AG20443 (cell line): ENCODE measurements at places on chromosomes 12 and 14.
A peak's percentile ranks its signal among the peaks of the same experiment; 100 is the strongest.

GRCh38 chr14:64554556-64554955 is 4.8 kb downstream of the PPP1R36 start:
- DNase-seq: no peak

GRCh38 chr12:105814283-105814682 is 324.5 kb downstream of the NUAK1 start:
- no peak for DNase-seq

DNA sequence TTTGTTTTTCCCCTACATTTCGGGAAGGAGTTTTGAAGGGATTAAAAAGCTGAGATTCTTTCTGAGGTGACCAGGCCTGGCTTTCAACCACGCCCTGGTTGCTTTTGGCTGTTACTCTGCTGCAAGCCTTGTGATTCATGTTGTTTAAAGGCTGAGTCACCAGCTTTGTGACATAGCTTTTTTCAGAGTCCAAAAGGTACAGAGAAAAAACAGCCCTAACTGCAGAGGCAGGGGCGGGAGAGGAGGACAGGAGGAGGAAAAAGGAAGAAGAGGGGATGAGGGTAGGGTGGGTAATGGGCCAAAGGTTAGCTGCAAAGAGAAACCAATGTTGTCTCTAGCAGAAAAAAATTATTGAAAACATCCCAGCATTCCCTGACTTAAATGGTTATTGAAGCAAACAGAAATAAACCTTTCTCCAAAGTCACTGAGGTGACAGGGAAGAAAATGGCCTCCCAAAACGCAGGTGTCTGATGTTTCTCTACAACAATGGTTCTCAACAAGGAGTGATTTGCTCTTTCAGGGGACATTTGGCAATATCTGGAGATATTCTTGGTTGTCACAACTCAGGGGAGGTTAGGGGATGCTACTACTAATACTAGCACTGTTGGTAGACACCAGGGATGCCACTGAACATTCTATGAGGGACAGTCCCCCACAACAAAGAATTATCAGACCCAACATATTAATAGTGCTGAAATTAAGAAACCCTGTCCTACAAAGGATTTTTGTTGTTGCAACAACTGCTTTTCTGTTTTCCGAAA is 2.1 kb upstream of the UBC start:
- DNase-seq: peak; percentile 57

GRCh38 chr12:82174383-82174782 is 183.8 kb downstream of the CCDC59 start:
- no peak for DNase-seq

- DNase-seq: peak; percentile 73
These were observed 91.4 kb upstream of the CPM start for GRCh38 chr12:69024413-69024812.

DNA sequence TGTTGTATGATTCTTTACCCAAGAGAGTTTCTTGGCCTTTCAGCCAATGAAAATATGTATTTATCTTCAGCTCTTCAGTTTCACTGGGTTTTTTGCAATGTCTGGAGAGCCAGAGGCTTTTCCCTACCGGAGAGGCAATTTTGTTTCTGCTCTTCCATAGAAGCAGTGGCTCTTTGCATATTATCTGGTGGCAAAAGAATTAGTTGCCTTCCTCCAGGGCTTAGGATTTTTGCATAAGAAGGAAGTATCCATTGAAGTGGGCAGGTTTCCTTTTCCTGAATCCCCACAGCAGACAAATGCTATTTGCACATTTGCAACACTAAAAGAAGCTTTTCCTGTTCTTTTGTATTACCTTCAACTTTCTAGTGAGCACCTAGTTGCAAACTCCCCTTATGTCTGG is 75.2 kb downstream of the NTS start:
- DNase-seq: no peak

DNA sequence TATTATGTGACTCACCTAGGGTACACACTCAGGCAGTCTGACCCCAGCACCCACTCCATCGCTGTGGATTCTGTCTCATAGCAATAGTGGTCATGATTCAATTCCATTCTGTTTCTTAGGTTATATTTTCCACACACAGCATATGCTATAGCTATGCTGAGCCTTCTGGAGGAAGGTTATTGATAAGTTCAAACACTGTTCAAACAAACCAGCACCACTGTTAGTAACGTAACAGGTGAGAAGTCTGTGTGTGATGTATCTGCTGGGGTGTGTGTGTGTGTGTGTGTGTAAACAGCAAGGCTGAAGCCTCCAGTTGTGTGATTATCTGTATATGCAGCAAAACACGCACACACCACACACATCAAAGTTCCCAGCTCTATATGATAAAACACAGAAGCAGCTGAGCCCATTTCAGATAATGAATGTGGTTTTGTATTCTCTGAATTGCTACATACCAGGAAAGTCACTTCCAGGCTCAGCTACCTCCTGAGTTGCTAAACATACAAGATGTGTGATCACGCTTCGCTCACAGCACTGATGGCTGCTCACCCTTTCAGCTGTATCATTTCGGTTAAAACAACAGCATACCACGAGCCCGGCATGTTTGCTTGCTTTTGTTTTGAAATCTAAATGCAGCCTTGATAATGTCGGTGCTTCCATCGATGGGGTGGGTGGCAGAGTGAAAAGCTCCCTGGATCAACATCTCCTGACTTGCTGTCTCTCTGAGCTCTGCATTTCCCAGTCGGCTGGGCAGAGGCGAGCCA is 6.8 kb upstream of the SYNE3 start:
- no peak for DNase-seq

DNA sequence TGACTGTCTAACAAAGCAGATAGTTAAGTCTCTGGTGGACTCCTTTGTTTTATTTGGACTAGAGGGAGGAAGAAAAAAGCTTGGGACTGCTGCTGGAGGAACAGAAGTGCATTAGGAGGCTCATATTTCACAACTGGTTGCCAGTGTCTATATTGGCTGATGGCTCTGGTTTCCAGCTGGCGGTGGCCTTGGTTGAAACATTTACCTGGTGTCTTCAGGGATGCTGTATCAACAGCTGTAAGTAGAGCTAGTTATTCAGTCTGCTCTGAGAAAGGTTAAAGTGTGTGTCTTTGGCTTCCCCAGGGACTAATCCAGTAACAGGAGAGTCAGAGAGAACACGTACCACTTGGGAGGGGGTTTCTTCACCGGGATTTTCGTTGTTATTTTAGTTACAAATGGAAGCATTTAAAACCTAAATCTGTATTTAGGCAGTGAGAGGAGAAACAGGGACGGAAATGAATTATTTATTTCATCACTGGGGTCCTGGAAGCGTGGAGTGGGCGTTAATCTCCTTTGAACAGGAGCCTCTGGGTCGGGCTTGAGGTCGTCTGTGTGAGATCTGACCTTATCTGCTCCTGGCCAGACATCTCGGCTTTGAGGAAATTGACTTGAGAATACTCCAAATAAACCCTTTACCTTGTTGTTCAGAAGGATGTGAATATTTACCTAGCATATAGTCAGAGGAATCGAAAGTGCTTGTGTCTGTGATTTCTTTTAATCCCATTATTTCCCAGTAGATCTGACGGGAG is 149.9 kb downstream of the NRXN3 start:
- DNase-seq: no peak

DNA sequence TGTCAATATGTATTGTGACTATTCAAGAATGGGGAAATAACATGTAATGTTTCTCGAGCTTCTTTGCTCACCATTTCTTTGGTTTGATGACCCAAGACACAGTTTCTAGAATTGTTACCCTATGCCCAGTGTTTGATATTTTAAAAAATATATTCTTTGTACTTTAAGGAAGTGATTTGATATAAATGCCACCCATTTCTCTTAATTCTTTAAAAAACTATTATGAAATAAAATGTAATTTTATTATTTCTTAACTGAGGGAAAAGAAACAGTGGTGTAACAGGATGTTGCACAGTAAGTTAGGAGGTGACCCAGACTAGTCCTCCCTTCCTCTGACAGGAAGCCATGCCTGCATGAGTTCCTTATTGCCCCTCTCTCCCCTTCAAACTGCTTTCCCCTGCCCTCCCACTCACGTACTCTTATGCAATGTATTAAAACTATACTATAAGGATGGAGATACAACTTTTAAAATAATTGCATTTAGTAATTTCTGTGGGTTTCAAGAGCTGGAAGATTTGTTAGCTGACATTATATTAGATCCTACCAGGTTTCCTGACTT is 279.4 kb downstream of the TMTC2 start:
- no peak for DNase-seq

DNA sequence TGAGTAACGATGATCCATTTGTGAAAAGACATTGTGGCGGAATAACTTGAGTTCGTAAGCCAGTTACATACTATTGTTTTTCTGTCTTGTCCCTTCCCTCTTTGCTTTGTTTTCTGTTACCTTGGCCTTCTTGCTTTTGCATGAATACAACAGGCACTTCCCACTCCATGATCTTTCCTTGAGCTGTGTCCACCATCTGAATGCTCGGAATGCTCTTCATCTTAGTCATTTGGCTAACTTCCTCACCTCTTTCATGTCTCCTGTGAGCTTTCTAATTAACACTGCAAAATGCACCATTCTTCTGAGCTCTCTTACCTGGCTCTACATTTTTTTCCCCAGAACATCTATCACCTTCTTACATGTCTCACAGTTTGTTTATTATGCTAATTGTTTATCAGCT is 10.0 kb downstream of the KNTC1 start:
- no peak for DNase-seq

- peak; percentile 36 for DNase-seq
These were observed 718.8 kb upstream of the TMEM132C start for GRCh38 chr12:127548123-127548553.

DNA sequence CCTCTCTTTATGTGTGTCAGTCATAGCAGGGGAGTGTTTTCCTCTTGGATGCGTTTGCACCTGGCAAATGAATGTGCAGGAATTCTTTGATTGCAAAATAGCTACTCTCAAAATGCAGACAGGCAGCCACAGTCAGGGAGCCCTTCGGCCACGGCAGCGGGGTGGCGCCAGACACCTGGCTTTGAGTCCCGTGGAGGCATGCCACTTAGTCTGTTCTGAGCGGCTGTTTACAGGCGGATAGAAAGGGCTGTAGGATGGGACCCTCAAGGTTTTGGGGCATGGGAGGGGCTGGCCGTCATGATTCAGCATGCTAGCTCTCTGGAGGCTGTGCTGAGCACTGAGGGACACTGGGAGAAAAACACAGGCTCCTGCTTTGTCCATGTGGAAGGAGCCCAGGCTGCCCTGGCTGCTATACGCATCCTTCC is 117.1 kb downstream of the SLC25A47 start:
- peak; percentile 78 for DNase-seq

GRCh38 chr14:74217672-74218448 is 21.4 kb upstream of the VSX2 start:
- DNase-seq: peak; percentile 94

GRCh38 chr12:5560265-5560664 is 128.4 kb downstream of the NTF3 start:
- no peak for DNase-seq

DNA sequence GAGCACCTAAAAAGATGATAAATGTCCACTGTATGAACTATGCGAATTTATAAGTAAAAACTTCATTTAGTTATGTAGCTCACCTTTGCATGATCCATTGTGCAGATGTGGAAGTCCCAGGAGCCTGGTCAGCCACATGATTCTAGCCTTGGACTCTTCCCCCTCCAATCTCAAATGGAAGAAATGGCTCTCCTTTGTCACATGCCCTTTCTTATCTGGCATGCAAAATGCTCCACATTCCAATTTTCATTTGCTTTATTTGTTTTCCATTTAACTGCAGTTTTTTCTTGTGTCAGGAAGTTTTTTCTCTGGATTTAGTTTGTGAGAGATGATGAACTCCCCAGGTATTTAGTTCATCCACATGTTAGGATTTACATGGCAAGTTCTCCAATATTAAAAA is 73.8 kb downstream of the DYRK2 start:
- no peak for DNase-seq

DNA sequence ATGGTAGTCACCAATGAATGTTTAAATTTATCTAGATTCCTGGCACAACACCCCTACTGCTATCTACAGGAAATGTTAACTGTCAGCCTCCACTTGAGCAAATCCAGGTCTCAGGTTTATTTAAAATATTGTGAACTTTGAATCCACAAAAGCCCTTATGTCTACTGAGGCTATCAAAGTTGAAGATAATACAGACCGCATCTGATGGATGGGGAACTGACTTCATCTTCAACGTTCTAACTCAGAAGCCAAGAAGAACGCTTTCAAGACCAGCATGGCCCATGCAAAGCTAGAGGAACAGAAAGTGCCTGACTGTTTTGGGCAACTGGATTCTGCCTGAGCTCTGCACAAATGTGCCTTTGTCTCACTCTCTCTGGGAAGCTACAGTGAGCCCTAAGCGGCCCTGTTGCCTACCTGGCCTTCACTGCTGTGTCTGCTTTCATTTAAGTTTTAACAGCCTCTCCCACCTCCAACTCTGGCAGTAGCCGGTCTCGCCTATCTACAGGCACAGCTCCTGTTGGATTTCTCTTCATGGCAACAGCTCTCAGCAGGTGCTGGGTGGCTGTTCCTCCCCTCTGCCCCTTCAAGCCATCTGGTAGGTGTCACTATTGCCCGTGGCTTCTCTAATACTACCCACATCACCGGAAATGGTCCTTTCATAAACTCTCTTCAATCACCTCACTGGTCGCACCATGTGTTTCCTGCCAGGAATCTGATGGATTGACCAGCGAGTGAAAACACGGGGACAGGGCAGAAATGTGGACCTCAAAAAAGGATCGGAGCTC is 112.1 kb upstream of the OVCH1 start:
- DNase-seq: no peak

GRCh38 chr12:131076791-131077747 is 123.4 kb downstream of the ADGRD1 start:
- no peak for DNase-seq

GRCh38 chr14:66998013-66998412 is 191.2 kb upstream of the GARIN2 start:
- DNase-seq: no peak

GRCh38 chr12:86530996-86531655 is 274.9 kb upstream of the MGAT4C start:
- no peak for DNase-seq

DNA sequence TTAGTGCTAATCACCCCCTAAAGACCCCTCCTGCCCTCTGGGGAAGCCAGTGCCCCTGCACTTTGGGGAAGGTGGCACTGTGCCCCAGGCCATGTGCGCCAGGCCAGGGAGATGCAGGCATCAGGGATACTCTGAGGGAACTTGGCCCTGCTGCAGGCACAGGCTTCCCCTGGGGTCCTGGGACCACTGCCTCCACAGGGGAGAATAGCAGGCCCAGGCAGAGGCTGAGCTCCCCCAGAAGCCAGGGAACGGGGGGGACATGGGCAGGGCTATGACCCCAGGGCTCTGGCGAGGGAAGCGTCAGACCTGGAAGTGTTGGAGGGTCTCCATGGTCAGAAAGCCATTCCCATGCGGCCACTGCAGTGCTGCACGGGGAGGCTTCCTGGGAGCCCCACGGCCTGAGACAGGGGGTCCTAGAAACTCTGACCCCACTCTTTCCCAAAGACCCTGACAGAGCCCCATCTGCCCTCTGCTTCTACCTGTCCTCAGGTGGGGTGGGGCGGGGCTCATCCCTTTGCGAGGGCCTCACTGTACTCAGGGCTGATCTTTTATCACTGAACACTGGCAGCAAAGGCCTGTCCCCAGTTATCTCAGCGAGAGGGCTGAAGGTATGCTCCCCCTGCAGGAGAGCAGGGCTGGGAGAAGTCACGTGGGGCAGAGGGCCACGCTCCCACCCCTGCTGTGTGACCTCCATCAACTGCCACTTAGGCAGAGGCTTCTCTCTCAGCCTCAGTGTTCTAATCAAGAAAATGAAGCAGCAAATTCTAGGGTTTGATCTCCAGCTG is 160.0 kb downstream of the CALM1 start:
- DNase-seq: no peak
